ENCODE measurements at places on chromosomes 7 and 10. TPM values are rescaled to one million over a fixed set of nuclear protein-coding genes. Genes with fewer than 3 reads are reported as not detected.

DNA sequence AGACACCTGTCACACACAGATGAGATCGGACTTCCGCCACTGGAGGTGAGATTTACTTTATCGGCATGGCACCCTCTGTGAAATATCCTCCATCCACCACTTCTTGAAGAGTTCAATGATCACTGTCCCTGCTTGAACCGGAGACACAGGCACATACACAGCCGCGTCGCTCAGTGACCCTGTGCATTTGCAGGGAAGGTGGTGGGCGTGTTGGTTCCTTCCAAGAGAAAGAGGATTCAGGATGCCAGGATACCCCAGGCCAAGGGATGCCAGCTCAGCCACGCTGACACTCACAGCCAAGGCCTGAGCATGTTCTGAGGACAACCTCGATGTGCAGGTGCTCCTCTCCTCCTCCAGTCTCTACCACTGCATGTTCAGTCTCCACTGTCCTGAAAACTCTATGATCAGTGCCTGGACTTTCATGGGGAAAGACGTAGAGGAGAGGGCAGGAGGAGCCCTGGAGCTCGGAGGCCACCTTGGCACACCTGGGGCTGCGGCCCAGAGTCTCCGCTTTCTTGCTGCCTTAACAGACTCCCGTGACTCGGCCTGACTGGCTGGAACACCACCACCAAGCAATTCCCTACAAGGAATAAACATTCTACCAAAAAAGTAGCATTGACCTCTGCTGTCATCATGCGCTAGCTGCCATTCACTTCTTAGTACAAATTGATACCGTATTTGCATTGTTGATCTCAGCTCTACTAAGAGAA, 115.2 kb downstream of the TCERG1L start:
- DNase-seq: no peak

DNA sequence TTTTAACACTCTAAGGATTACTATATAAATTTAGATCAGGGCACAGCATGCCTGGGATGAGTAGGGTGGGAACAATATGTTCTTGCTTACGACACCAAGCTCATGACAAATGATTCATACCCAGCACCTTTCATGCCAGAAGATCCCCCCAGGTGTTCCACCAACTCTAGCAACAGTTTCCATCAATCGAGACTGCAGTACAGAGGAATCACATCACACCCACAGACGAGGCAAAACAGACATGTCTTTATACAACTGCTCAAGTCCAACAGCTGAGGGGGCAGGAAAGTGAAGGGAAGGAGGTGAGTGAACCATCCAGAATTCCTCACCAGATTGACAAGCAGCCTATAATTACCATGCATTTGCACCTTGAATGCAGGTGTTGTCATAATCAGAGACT, 3.6 kb downstream of the SORCS1 start:
- DNase-seq: no peak

DNA sequence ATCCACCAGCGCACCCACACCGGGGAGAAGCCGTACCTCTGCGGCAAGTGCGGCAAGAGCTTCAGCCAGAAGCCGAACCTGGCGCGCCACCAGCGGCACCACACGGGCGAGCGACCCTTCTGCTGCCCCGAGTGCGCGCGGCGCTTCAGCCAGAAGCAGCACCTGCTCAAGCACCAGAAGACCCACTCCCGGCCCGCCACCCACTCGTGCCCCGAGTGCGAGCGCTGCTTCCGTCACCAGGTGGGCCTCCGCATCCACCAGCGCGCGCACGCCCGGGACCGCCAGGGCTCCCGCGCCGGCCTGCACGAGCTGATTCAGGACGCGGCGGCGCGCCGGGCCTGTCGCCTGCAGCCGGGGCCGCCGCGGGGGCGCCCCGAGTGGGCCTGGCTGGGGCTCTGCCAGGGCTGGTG, 17.7 kb downstream of the ZNF775 start:
- DNase-seq: no peak

- no peak for DNase-seq
Observed at GRCh38 chr7:71135663-71136062, 3.7 kb downstream of the GALNT17 start.

DNA sequence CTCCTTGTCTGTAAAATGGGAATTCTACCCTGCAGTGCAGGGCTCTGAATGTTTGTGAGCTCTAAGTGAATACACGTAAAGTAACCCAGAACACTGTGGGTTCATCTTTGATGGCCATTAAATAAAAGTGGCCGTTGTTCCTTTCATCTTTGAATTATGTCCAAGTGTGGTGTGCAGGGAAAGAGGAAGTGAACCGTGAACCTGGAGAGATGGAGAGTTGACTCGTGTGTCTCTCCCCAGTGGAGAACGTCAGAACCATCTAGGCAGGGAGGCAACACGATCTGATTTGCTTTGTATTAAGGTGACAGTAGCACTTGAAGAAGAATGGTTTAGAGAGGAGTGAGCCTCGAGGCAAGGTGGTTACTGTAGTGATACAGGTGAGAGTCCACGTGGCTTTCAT, 93.5 kb upstream of the GJD4 start:
- no peak for DNase-seq

- peak; percentile 85 for DNase-seq
Observed at GRCh38 chr10:124719213-124719851, 24.8 kb downstream of the FAM53B start.

DNA sequence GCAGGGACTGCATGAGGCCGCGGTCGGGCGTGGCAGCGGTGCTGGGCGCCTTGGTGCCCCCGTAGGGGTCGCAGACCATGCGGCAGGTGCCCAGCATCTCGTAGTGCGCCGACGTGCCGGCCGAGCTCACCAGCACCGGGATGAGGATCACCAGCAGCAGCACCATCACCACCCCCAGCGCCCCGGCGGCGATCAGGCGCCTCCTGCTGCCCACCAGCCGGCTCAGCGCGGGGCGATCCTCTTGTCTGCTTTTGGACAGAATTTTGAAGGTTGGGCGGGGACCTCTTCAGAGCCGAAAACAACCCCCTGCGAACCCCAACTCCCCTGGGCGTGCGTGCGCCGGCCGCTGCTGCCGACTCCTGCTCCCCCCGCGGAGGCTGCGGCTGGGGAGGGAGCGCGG, 779 bp downstream of the C1QL3 start:
- DNase-seq: no peak

- DNase-seq: no peak
Observed at GRCh38 chr10:74114041-74114448, 36.6 kb downstream of the AP3M1 start.

GRCh38 chr10:24463611-24464426, 254.9 kb downstream of the KIAA1217 start:
- no peak for DNase-seq

- DNase-seq: peak; percentile 52
Observed at GRCh38 chr7:3094701-3095445, 51.2 kb upstream of the CARD11 start.

GRCh38 chr7:23938937-23939552, 229.0 kb downstream of the STK31 start:
- no peak for DNase-seq

DNA sequence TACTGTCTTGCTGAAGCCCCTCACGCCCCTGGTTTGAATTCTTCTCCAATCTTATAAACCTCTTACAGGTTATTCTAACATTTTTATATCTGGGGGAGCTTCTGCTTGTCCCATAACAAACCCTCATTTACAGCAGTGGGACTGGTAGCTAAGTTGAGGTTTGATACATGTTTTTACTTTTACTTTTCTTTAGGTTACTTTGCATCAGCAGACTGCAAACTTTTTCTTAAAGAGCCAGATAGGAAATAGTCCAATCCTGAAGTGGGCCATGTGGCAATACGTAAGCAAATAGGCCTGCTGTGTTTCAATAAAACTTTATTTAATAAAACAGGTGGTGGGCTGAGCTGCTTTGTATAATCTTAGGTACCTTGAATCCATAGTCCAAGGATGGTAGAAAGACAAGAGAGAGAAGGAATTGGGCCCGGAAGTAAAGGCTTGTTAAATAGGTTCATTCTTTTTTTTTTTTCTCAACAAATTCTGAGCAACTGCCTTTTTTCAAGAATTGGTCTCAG, 27.3 kb downstream of the RAB18 start:
- no peak for DNase-seq

GRCh38 chr10:3278771-3279170, 106.2 kb upstream of the PITRM1 start:
- DNase-seq: no peak

DNA sequence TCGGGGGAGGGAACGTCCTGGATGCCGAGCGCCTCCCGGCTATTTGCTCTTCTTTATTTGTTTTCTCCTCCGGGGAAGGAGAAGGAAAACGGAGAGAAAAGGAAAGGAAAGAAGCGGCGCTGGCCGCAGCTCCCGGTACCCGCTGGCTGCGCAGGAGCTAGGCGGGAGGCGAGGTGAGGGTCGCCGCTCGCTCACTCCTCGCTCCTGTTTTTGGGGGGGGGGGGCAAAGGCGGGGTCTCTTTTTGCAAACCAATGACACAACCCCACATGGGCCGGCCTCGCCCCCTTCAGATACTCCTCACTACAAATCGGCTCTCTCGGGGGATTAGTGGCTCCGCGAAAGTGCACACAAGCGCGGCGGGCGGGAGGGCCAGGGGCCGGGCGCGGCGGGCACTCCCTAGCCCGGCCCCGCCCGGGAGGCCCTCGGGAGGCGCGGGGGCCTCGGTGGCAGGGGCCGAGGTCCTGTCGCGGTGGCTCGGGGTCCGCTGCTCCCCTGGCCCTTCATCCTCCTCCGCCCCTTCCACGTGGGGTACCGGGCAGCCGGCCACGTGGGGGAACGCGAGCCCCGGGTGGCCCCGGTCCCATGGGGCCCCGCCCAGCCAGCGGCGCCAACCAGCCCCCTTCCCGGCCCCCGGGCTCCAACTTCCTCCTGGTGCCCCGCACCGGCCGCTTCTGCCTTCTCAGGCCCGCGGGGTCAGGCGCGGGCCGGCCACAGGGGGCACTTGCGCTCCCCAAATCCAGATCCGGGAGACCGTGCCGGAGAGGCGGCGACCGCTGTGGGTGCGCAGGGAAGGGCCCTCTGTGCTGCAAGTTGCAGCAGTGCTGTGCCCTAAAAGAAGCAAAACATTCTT, 718 bp upstream of the CTBP2 start:
- no peak for DNase-seq

DNA sequence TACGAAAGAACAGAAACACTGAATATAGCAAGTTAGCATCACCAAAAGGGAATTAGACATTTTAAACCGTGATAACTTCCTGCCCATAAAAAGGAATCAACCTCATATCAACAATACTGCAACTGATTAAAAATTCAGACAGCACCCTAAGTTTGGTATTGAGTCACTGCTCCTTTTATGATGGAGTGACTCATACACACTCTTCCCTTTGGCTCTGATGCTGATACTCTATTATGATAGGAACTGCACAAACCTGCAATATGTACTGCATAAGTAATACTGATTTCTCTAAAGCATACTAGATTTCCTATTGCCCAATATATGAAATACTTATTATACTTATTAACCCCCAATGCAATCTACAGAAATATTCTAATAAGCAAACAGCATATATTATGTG, 118.7 kb downstream of the PARD3 start:
- no peak for DNase-seq

DNA sequence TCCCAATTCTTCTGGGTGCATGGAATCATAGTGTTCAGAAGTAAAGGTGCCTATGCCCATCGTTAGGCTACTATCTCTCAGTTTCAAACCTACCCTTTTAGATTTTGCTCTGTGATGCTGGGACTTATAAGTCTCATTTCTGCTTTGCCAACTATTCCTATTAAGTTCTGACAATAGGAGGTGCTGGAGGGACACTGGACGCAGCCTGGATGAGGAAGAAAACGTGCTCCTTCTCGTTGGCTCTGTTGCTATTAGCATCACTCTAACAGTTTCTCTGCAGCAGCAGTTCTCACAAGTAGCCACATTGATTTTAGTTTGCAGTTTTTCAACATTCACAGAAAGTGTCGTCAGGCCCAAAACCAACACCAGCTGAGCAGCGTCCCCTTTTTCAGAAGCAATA, 72.4 kb downstream of the ABCC2 start:
- DNase-seq: no peak

DNA sequence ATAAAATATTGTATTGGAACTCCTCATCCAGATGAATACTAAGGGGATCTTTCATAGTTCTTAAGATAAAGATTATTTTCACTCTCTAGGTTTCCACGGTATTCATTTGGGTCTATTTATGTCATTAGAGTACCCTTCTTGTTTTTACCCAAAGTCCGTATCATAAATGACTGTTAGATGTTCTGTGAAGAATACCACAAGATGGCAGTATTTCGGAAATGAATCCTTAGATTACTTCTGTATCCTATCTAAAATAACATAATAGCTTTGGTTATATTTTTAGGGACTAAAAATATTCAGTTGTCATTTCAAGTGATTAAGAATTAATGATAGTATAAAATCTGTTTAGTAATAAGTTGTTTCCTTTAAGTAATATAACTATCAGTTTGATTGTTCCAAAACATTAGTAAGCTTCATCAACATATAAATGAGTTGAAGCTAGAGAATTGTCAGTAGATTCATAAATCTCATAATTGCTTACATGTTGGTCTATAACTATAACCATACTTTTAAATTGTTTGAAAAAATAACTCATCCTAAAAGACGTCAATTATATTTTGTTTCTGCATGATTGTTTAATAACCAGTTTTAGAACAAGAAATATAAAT, 337.5 kb upstream of the KCND2 start:
- no peak for DNase-seq

GRCh38 chr10:47039562-47039913, 128.3 kb downstream of the PTPN20 start:
- DNase-seq: no peak

- DNase-seq: no peak
Observed at GRCh38 chr7:124480036-124480820, 285.4 kb downstream of the GPR37 start.

GRCh38 chr10:98684019-98684899, 237.5 kb upstream of the HPS1 start:
- no peak for DNase-seq

- no peak for DNase-seq
Observed at GRCh38 chr7:156224833-156225225, 412.6 kb upstream of the SHH start.

TRIL gene
- total RNA-seq: not detected

ANKRD2 gene
- not detected for total RNA-seq

TMEM176A gene
- total RNA-seq: 0.88 TPM

ADCYAP1R1 gene
- total RNA-seq: not detected

CPN1 gene
- total RNA-seq: not detected

ADARB2 gene
- not detected for total RNA-seq

CUBN gene
- 9.5 TPM for total RNA-seq

ZPBP gene
- total RNA-seq: not detected

Data from naive thymus-derived CD8-positive, alpha-beta T cell (primary cell).